Fibroblast of skin of left quadriceps (primary cell): ENCODE measurements at places on chromosomes 5 and 9.

- DNase-seq = peak; percentile 49
Observed at GRCh38 chr9:23011669-23012068, 565.0 kb downstream of the DMRTA1 start.

GRCh38 chr5:6076341-6077239 lies 301.8 kb downstream of the MED10 start:
- no peak for DNase-seq

DNA sequence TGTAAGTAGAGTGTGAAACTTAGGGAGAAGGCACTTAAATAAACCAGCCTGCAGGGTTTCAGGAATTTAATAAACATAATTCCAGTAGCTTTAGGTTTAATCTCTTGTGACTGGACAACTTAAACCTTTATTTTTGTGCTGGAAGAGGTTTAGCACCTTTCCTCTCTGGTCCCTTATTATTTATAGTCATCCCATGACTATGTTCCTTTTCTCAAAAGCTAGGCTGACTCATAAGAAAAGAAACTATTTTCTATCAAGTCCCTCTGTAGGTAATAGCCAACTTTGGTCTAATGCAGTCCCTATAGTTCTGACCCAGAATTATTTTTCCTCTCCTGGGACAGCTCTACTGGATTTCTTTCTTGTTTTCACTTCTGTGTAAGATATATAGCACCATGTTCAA lies 588.9 kb downstream of the NR2F1-AS1 start:
- no peak for DNase-seq

DNA sequence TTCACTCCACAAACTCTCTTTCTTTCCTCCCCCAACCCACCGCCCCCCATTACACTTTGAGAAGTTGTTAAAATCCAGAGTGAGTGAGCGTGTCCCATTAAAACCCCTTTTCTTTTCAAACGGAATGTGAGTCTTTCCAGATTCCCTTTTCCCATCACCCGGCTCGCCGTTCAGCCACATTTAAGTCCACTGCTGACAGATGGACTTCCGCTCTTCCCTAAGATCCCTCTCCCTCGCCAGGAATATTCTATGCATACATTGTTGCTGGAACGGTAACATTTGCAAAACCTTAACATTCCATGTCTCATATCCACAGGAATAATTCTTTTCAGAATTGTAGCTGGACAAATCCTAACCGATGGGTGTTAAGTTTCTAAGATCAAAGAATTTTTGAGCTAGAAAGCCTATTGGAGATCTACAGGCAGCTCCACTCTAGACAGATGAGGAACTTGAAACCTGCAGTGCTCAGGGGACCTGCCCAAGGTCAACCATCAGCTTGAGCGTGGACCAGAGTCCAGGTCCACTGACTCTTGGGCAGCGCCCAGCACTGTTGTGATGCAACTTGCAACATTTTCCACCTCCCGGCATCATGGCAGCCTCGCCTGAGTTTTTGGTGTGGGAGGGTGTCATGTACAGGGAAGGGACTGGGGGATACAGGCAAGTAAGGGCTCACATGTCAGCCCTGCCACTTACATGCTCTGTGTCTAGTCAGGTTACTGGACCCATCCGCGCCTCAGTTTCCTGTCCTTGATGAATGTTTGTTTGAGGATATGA lies 500.1 kb downstream of the CCDC171 start:
- DNase-seq = no peak

- DNase-seq = no peak
Observed at GRCh38 chr5:61264273-61264661, 67.8 kb upstream of the ZSWIM6 start.

- no peak for DNase-seq
Observed at GRCh38 chr5:78819166-78819565, 165.9 kb downstream of the ARSB start.
